ENCODE measurements at places on chromosomes 2 and 18.

DNA sequence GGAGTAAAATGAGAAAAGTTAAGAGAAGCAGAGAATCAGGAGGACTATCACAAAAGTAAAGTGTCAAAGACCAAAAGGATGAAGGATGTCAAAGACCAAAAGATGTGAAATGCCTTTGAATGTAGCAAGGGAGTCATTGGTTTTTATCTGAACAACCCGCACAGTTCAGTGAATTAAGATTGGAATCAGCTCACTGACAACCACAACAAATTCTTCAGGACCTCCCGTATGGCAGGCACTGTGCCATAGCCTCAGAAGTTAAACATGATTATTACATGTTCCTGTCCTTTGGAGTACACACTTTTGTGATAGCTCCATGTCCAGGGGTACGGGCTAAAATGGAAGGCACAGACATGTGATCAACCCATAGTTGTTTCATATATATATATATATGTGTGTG is 5.0 kb upstream of the TXNL1 start:
- DNase-seq, result no peak

DNA sequence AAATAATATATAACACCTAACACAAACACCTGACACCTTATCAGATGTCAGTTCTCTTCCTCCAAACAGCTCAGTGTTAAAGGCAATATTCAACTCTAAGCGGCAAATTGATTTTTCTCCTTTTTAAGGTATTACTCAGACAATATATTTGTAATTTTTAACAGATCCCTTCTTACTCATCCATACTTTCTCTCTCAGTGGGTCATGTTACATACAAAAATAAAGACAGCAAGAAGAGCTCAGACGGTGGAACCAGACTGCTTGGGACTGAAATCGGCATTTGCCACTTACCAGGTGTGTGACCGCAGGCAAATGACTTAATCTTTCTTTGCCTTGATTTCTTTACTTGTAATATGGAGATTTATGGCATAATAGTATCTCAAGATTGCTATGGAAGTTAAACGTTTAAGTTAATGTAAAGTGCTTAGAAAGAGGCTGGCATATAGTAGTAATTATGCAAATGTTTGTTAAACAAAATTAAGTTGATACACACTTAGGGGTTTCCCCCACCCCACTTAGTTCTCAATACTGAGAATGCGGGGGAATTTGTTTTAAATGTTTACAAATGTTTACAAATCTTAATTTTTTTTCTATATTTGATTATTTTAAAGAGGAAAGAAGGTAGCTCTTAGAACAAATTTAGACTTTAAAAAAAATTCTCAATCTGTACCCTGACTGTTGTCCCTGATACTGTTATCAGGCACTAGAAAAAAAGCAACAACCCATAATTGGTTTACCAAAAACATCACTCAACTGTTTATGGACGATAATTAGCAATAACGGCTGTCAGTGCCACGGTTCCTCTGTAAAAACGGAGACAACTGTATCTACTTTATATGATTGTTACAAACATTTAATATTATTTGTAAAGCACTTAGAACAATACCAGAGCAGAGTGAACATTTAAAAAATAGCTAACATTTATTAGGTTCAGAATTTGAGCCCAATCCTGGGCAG is 25.6 kb downstream of the MAP3K2 start:
- no peak for DNase-seq

- no peak for DNase-seq
These were observed 95.7 kb downstream of the GALNT13 start for GRCh38 chr2:153967248-153967973.

DNA sequence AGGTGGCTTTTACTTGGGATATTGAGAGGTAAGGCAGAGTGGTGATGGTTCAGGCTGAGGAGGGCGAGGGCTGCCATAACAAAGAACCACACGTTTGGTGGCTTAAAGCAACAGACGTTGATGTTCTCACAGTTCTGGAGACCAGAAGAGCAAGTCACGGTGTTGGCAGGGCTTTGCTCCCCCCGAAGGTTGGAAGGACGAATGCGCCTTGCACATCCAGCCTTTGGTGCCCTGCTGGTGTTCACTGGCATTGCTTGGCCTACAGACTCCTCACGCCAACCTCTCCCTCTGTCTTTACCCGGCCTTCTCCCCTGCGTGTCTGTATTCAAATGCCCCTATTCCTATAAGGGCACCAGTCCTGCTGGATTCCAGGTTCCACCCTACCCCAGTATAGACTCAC is 125.4 kb downstream of the TPO start:
- no peak for DNase-seq

DNA sequence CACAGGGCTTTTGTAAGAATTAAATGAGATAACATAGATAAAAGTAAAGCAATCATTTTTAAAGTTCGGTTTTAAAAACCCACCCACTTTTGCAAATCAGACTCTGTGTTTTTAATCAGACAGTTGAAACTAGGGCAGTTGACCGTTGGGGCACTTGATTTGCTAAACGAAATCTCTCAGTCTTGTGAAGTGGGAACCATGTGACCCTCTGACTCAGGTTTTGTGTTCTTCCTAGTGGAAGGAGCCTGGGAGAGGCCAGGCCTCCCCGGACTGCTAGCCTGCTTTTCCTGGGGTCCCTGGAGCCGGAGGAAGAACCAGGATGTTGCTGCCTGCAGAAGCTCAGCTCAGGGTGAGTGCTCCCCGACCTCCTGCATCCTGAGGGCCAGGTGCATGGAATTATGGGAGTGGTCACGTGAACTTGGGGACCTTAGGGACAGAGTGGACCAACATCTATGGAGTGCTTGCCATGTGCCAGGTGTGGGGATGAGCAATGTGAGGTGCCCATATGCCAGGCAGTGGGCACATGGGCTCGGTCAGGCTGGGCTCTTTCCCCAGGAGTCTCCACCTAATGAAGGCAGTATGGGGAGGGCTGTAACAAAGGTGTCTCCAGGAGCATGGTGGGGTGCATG is 3.9 kb downstream of the C2orf72 start:
- no peak for DNase-seq

DNA sequence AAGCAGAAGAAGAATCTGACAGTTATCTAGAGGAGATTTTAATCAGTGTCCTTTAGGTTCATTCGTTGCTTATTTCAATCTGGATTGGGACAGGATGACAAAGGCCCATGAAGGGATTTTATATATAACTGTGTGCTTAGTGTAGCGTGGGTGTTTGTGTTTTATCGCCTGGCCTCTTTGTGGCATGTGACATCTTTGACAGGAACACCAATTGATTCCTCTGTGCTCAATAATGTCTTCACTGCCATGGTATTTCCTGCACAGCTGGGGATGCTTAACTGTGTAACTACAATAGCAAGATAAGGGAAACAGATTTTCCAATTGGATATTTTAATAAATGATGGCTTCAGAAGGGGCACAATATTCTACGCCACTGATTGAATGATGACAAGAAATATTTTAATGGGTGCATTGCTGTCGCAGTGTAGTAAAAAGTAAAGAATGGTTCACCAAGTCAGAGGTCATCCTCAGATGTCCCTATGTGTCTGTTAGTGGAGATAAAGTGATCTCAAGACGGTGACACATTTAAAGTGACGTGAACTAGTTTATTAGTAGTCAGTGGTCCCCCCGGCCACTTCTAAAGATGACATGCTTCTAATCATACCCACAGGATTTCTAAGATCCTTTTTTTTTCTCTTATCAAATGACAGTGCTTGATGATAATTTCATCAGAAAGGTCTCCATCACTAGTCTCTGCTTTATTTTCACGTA is 160.4 kb downstream of the AGAP1 start:
- no peak for DNase-seq

DNA sequence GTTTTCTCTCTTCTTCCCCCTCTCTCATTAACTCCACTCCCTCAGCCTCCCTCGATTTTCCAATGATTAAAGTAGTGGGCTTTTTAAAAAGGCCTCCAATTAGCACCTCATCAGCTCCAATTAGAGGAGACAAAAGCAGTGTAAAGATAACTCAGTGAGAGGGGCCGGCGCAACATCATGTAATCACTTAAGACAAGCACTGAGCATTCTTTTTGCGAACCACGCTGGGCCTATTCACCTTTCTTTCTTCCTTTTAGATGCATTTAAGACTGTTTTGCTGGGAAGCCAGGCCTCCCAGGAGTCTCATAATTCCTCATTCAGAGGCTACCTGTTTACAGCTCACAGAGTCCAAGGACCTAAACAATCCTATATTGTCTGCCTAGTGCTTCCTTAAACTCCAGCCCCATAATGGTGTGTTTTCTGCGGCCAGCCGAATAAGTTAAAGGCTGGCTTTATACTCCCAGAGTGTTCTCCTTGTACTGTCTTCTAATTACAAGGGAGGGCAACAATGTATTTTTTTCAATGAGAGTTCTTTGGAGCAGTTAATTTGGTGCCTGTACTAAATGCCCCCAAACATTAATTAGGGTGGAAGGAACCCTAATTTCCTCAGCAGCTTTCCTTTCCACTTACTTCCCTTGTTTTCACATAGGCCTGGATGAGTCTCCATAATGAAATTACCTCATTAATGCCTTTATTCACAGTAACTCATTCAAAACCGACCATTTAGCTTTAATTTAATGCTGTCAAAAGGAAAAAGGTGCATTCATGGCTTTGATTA is 28.0 kb upstream of the LMAN1 start:
- DNase-seq, result no peak

DNA sequence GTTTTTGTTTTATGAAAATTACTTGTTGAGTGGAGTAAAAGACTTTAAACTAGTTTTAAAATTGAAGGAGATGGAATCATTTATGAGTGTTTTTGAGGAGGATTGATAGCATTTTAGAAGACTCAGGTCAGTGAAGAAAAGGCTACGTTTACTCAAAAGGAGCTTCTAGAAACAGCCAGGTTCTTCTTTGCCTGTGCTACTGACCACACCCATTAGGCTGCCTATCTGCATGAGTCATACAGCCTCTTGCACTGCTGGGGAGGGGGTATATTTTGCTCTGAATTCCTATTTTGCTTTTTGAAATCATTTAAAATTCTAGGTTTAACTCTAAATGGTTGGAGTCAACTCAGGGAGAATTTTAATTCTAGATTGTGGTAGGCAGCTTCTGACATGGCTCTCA is 22.3 kb downstream of the EFEMP1 start:
- DNase-seq, result no peak

- DNase-seq, result no peak
These were observed 31.0 kb downstream of the GKN2 start for GRCh38 chr2:68921646-68922045.

- DNase-seq, result no peak
These were observed 72.3 kb upstream of the PSME4 start for GRCh38 chr2:54042897-54043620.

DNA sequence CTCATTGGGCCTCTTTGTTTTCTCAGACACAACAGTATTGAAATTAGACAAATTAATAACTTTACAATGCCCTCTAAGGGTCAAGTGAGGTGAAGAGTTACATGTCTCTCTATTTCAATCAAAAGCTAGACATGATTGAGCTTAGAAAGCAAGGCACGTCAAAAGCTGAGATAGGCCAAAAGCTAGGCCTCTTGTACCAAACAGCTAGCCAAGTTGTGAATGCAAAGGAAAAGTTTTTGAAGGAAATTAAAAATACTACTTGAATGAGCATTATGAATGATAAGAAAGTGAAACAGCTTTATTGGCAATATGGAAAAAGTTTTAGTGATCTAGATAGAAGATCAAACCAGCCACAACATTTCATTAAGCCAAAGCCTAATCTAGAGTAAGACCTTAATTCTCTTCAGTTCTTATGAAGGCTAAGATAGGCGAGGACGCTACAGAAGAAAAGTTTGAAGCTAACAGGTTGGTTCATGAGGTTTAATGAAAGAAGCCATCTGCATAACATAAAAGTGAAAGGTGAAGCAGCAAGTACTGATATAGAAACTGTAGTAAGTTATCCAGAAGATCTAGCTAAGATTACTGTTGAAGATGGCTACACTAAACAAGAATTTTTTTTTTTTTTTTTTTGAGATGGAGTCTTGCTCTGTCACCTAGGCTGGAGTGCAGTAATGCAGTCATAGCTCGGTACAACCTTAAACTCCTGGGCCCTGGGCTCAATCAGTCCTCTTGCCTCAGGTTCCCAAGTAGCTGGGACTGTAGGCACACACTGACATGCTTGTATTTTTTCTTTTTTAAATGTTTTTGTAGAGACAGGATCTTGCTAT is 65.5 kb downstream of the FAM117B start:
- DNase-seq, result no peak

GRCh38 chr2:194465641-194466040 is 1191.4 kb upstream of the SLC39A10 start:
- DNase-seq, result no peak

- no peak for DNase-seq
These were observed 10.0 kb downstream of the FLACC1 start for GRCh38 chr2:201347138-201347537.

DNA sequence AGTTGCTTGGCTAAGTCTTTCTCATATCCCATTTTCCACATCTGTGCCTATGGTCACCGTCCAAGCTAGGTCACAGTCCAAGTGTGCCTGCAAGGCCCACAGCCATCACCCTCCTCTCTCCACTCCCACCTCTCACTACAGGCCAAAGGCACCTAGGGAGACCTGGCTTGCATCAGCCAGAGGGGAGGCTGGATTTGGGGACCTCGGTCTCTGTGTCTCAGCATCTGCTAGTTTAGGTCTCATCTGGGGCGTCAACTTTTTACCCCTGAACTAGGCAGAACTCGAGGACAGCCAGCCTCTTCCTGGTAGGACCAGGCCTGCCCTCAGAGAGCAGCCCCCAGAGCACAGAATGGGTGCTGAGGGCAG is 217.1 kb downstream of the DYSF start:
- no peak for DNase-seq

- peak; percentile 65 for DNase-seq
These were observed 1.6 kb downstream of the DSC2 start for GRCh38 chr18:31100436-31101182.
